ENCODE measurements at places on chromosomes 3 and 15. TPM values are rescaled to one million over a fixed set of nuclear protein-coding genes. Genes with fewer than 3 reads are reported as not detected.
A peak's percentile ranks its signal among the peaks of the same experiment; 100 is the strongest.

GRCh38 chr3:151203051-151203420, at the start of gene GPR171:
Gene GPR171, minus strand, starts transcription at chr3:151203216. Its CDS starts 3,830 bp downstream, at chr3:151199386.
- peak; percentile 69 for DNase-seq

The CHL1 gene
- total RNA-seq = not detected

- no peak for DNase-seq
These were observed 71.1 kb downstream of the PLXNA1 start for GRCh38 chr3:127053979-127054378.

- no peak for DNase-seq
These were observed 57.1 kb downstream of the SLC7A14 start for GRCh38 chr3:170528726-170529125.

DNA sequence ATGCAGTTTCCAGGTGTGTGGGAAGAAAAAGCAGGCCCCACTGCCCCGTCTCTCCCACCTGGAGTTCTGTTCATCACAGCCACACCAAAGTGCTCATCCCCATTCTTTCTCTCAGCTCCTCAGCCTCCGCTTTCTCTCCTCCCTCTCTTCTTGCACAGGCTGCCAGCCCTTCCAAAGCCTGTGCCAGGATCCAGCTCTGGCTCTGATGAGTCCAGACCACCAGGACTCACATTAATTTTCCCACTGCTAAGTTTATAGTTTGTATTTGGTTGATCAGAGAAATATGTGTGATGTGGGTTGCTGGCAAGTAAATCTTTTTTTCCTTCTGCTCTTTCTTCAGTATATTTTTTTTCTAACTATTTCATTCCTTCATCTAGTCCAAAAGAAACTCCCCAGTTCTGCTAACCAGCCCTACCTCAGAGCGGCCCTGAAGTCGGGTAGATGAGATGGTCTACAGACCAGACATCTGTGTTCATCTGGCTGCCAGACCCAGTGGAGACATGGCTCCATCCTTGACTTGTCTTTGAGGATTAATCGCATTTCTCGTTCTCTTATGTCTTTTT, 49.8 kb downstream of the BOC start:
- DNase-seq = no peak

The KCNMB2 gene
- not detected for total RNA-seq

GRCh38 chr3:66839508-66839907, 158.6 kb upstream of the KBTBD8 start:
- no peak for DNase-seq

- no peak for DNase-seq
These were observed 5.7 kb downstream of the PTH1R start for GRCh38 chr3:46883054-46883829.

The CYP1A2 gene
- total RNA-seq = not detected

The APOD gene
- total RNA-seq = 0.54 TPM

GRCh38 chr15:96200357-96200967, 130.0 kb upstream of the NR2F2 start:
- DNase-seq = no peak

DNA sequence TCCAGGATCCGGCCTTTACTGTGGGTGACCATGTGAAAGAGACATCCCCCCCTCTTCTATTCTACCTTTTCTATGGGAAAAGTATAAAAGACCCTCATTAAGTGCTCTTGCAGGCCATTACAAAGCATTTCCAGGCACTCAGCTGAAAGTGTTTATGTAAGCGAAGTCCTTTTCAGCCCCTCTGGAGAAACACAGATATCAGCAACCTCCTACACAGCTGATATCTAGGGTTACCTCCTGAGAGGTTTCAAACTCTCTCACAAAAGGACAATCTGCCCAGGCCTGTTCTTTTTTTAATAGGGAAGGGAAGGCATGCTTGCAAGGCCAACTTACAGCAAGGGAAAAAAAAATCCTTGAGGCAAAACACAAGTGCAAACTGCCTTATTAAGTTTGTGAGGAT, 12.6 kb downstream of the ETV5 start:
- no peak for DNase-seq
